ENCODE measurements at places on chromosomes 6 and 20.

- DNase-seq: peak; percentile 50
These were observed 2.2 kb downstream of the BRD2 start for GRCh38 chr6:32970413-32971241.

DNA sequence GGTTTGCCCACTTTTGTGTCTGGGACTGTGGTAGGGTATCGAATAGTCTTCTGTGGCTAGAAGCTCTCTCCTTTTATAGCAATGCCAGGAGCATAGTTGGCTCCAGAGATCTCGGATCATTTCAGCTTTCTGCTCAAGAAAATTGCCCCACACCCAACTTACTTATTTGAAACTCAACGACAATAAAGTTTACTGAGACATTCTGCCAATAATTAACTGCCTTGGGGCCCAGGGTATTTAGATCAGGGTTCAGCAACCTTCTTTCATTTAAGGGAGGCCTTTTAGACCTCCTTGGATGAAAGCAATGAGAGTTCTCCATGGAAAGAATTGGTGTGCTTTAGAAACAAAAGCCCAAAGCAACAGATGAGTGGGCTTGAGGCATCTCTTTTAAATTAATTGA, 53.8 kb upstream of the GMPR start:
- DNase-seq: no peak

GRCh38 chr6:136771306-136771705, 21.0 kb downstream of the MAP3K5 start:
- DNase-seq: no peak

DNA sequence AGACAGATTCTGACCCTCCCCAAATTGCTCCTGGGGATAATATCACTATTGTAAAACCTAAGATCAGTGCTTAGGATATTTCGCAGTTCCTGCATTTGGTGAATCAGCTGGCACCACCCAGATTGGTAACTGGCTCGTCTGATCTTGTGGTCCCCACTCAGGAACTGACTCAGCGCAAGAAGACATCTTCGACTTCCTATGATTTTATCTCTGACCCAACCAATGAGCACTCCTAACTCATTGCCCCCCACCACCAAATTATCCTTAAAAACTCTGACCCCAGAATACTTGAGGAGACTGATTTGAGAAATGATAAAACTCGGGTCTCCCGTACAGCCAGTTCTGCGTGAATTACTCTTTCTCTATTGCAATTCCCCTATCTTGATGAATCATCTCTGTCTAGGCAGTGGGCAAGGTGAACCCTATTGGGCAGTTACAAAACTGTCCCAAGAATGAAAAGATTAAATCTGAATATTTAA, 55.7 kb upstream of the PRND start:
- DNase-seq: no peak

DNA sequence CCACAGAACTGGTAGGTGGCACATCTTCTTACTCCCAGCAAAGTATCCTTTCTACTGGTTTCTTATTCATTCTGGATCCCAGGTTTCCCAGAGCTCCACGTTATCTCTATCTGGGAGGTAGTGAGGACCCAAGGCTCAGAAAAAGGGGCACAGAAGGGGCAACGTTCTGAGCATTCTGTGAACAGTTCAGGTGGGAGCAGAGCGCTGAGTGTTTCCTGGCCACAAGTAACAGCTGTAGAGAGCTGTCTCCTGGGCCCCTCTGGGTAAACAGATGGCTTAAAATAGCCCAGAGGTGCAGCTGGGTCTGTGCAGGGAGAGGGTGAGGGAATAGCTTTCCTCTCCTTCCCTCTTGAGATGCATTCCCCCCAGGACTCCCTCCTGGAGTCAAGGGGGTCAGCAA, 2.1 kb downstream of the APOBEC2 start:
- no peak for DNase-seq

- DNase-seq: no peak
These were observed 80.1 kb downstream of the PTPN1 start for GRCh38 chr20:50590348-50590664.
